ENCODE measurements at places on chromosomes 1 and 21.

GRCh38 chr1:54600947-54601721 lies 22.2 kb downstream of the FAM151A start:
- peaks cover 16% of the 10 kb centered on the region for H3K36me3 ChIP-seq
- peaks cover 4% of the 10 kb centered on the region for H3K4me1 ChIP-seq
- no peak for DNase-seq
- no peak overlapping the region for H3K27ac ChIP-seq

DNA sequence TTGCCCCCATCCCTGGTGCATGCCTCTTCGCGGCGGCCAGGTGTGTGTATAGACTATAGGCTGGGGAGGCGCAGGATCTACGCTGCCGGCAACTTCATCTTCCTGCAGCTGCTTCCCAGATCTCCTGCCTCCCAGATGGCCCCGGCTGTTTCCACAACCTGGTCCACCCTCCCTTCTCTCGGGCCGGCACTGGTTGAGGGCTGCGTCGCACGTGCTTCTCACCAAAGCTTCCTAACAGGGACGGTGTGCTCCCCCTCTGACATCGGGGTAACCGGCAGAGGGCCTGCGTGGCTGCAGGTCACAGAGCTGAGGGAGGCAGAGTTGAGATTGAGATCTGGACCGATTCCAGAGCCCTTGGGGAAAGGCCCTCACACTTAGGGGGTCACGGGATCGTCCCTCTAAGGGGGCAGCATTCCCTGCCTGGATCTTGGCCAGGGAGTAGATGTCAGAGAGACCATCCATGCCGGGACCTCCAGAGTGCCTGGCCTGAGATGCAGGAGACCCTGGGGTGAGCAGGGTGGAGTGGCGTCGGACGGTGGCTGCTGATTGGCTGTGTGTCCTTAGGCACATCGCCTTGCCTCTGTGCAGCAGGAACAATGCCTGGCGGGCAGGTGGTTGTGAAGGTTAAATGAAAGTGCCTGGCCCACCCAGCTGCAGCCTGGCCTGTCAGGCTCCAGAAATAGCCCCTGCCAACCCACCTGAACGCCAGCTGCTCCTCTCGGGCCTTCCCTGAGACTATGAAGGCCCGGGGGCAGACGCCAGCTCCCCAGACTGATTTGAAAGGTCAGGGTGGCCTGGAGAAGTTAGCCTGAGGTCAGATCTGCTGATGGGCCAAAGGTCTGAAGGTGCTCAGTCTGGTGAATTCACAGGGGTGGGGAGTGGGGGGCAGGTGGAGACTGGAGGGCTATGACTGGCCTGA lies 6.1 kb upstream of the MASP2 start:
- no peak for DNase-seq
- H3K4me3 ChIP-seq: no peak overlapping the region

DNA sequence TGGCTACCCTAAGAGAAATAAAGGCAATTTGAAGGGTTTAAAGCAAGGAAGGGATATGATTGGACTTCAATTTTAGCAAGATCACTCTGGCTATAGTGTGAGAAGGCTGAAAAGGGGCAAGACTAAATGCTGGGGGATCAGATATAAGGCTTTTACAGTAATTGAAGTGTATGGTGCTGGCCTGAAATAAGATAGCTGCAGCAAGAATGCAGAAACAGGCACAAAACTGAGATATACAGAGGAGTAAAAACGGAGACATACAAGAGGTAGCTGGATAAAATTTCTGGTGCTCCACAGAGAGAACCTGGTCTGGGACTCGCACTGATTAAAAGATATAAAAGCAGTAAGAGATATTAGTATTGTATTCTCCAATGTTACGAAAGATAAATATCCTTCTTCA lies 92.0 kb downstream of the DENND1B start:
- H3K27ac ChIP-seq: peak overlapping the region; percentile 55
- no peak for DNase-seq
- no peaks in the 10 kb centered on the region for H3K36me3 ChIP-seq
- H3K4me3 ChIP-seq: no peak overlapping the region
- peaks cover 21% of the 10 kb centered on the region for H3K4me1 ChIP-seq

GRCh38 chr1:70475023-70475422 lies 64.0 kb downstream of the CTH start:
- H3K4me3 ChIP-seq: no peak overlapping the region
- no peaks in the 10 kb centered on the region for H3K4me1 ChIP-seq
- no peaks in the 10 kb centered on the region for H3K36me3 ChIP-seq
- no peak for DNase-seq
- H3K27ac ChIP-seq: no peak overlapping the region

DNA sequence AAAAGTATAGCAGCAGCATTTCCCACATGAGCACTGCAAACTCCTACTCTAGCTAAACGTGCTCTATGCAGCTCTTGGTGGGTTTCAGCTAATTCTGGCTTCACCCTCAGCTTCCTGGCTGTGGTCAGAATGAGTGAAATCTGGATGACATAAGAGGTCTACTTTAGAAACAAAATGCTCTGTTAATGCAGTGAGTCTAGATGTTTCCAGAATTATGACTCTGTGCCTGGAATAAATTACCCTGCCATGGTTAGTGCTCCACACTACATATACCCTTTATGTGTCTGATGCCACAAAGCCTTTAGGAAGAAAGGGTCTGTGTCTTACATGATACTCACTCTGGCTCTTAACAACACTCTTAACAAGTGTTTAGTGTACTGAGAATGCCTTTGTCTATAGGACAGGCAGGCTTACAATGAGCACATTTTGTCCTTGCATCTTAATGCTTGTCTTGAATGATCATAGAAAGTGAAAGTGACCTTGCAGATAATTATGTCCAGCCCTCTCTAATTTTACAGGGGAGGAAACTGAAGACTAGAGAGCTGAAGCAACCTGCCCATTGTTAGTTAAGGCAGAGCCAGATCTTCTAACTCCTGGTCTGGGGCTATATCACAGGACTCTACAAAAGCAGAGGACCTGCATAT lies 9.2 kb downstream of the S100A10 start:
- DNase-seq: no peak
- peaks cover 72% of the 10 kb centered on the region for H3K4me1 ChIP-seq
- H3K27ac ChIP-seq: peak overlapping the region; percentile 51
- H3K4me3 ChIP-seq: no peak overlapping the region

GRCh38 chr1:116326486-116326885 lies 46.6 kb upstream of the ATP1A1 start:
- DNase-seq: no peak
- peak overlapping the region; percentile 17 for H3K27ac ChIP-seq
- no peaks in the 10 kb centered on the region for H3K36me3 ChIP-seq
- H3K27me3 ChIP-seq: no peaks in the 10 kb centered on the region
